ENCODE measurements at places on chromosomes 1 and 21.
A peak's percentile ranks its signal among the peaks of the same experiment; 100 is the strongest.

DNA sequence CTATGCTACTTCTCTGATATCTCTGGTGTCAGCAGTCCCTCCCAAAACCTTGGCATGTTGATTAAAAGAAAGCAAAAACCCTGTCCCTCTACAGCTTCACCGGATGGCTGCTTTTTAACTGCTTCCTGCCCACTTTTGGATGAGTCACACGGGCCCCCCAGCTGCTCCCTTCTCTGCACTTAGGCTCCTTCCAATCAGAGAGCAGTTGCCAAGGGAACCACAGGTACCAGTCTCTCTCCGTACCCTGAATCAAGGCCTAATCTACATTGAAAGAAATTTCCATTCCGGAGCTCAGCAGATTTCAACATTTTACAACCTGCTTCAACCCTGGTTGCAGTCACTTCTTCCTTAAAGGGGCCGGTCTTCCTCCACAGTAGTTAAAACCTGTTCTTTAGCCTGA, 70.6 kb upstream of the GJB5 start:
- no peak for DNase-seq

DNA sequence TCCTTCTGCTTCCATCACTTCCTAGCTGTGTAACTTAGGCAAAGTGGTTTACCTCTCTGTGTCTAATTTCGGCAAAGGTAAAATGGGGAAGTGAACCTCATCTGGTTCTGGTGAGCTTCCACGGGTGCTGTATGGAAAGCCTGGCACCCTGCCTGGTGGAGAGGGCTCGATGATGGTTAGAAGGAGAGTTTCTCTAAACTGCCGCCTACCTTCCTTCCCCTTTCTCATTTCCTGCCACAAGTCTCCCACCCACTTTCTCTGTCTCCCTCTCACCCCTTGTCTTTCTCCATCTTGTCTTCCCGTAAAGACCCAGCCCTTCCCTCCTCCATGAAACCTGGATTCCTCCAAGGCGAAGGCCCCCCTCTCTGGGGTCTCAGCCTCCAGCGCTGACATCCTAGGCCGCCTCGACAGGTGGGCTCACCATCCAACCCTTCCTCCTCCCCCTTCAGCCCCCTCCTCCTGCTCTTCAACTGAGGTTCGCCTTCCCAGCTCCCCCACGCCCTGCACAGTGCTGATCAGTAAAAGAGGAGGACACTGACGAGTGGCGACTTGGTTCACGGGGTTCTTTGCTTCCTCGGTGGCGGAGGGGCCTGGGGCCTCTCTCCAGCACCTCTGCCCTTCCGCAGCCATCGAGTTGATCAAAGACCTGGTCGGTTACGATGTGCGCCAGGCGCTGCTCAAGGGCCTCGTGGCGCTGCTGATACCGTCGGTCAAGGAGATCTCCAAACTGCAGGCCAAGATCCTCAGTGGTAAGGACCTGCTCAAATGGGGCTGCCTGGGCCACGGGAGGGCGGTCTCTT, 7.3 kb downstream of the RNU5D-1 start:
- peak; percentile 76 for DNase-seq

DNA sequence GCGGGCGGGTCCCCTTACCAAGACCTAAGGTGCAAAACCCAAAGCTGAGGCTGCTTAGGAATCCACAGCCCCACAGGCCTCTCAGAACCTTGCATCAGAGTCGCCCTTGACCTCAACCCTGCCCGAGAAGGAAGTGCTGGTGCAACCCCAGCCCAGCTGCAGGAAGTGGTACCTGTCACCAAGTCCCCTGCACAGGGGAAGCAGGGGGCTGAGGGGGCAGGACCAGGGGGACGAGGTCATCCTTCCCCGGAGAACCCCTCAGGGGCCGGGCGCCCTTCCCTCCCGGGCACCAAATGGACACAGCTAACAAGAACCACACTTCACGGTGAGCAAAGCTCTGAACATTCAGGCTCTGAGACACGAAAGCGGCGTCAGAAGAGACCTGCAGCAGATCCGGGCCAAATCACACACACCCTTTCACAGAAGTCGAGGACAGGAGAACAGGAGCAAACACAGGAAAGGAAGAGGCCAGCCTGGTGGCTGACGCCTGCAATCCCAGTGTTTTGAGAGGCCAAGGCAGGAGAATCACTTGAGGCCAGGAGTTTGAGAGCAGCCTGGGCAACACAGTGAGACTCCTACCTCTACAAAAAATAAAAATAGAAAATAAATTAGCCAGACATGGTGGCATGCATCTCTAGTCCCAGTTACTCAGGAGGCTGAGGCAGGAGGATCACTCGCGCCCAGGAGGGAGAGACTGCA, 6.4 kb downstream of the ITGB2 start:
- DNase-seq: peak; percentile 71

DNA sequence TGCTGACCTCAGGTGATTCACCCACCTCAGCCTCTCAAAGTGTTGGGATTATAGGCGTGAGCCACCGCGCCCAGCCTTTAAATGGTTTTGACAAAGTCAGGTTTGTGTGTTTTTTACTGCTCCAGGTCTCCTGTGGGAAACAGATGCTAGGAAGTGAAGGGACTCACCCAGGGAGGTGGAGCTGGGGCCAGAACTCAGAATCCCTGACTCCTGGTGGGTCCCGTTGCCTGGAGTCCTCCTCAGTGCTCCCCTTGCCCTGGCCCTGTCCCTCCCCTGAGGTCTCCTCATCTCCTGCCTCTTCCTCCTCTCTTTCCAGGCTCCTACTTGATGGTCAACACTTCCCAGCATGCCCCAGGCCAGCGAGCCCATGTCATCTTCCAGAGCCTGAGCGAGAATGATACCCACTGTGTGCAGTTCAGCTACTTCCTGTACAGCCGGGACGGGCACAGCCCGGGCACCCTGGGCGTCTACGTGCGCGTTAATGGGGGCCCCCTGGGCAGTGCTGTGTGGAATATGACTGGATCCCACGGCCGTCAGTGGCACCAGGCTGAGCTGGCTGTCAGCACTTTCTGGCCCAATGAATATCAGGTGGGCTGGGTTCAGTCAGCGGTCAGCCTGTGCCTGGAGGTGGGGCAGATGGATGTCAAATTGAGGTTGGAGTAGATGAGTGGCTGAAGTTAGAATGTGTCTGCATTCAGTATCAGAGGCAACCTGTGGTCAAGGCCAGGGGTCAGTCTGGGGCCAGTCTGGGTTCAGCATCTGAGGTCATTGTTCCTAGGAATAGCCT, 22.1 kb downstream of the PTPRU start:
- DNase-seq: no peak

GRCh38 chr1:210457568-210457967, 128.9 kb downstream of the HHAT start:
- no peak for DNase-seq

GRCh38 chr1:207321079-207321789, at the start of gene CD55:
Gene CD55, plus strand, starts transcription at chr1:207321678. Its CDS starts 88 bp downstream, at chr1:207321766.
- peak; percentile 98 for DNase-seq

DNA sequence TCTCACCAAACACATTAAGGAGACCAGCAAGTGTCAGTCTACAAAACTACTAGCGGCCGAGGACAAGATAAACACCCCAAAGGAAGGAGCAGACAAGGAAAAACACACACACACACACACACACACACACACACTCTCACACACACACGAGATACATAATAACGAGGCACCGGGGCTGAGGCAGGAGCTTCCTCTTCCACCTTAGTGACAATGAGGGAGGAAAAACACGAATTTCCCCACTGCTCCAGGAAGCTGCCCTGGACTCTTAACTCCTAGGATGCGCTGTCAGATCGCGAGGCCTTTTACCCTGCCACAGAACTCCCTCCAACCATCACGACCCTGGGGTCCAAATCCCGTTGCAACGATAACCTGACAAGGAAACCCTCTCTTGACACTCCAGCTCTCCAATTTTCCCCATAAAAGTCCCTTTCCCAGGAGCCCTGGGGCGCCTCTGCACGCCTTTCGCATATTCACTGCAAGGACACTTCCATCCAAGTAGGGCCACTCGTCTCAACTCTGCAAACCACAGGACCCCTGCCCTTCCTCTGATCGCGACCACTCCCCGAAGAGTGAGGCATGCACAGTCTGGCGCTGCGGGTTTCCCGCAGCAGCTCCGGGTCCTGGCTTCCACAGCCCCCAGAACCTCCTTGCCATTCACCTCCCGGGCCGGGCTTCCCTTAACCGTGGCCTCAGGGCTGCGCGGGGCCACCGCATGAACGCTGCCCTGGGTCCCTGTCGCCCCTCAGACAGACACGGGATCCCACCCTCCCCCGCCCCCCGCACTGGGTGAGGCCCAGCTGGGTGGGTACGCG, 581 bp downstream of the ETV3 start:
- DNase-seq: peak; percentile 60

DNA sequence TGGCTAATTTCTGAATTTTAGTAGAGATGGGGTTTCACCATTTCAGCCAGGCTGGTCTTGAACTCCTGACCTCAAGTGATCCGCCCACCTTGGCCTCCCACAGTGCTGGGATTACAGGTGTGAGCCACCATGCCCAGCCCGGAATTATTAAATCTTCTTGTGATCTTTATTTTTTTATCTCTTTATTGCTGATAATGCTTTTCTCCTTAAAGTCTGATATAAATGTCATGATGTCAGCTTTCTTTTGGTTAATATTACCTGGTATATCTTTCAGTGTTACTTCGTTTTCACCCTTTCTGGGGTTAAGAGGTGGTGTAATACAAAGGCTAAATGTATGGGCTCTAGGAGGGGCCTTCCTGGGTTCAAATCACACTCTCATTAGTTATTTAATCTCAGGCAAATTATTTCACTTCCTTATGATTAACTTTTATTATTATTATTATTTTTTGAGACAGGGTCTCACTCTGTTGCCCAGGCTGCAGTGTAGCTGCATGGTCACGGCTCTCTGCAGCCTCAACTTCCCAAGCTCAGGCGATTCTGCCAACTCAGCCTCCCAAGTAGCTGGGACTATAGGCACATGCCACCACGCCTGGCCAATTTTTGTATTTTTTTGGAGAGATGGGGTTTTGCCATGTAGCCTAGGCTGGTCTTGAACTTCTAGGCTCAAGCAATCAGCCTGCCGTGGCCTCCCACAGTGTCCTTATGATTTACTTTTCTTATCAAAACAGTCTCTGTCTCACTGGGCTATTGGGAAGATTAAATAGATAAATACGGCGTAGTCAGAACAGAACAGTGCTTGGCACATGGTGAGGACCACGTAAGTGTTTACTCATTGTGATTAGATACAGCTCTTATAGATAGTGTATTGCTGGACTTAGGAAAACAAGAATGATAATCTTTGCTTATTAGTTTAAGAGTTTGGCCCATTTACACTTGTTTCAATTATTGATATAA, 216.5 kb downstream of the URB2 start:
- DNase-seq: no peak

- DNase-seq: no peak
These were observed 77.3 kb downstream of the SH3BGR start for GRCh38 chr21:39529026-39529425.

- peak; percentile 47 for DNase-seq
These were observed 109.8 kb downstream of the PLPPR4 start for GRCh38 chr1:99374109-99374508.

- DNase-seq: peak; percentile 70
These were observed 27.5 kb downstream of the OVGP1 start for GRCh38 chr1:111399792-111400610.

GRCh38 chr1:54850069-54850730, 36.8 kb downstream of the DHCR24 start:
- DNase-seq: no peak

- no peak for DNase-seq
These were observed 20.5 kb upstream of the COQ8A start for GRCh38 chr1:226919587-226919986.

GRCh38 chr1:80988926-80989325, 811.8 kb upstream of the ADGRL2 start:
- DNase-seq: no peak

- peak; percentile 44 for DNase-seq
These were observed 52.8 kb upstream of the GNG12 start for GRCh38 chr1:67886076-67886475.

GRCh38 chr1:107076841-107077240, 20.4 kb downstream of the PRMT6 start:
- DNase-seq: no peak

GRCh38 chr1:28306301-28306949, 22.4 kb upstream of the MED18 start:
- DNase-seq: no peak

DNA sequence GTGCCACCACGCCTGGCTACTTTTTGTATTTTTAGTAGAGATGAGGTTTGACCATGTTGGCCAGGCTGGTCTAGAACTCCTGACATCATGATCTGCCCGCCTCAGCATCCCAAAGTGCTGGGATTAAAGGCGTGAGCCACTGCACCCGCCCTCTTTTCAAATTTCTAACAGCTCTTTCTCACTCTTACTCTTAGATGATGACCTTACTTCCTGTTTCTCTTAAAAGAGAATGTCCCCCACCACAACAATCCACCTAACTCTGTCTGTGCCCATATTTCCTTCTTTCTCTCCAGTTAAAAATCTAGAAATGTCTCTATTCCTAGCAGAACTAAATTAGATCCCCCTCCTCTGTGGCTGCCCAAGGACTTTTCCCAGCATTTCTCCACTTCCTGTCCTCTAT, 46.6 kb upstream of the RGS2 start:
- no peak for DNase-seq

DNA sequence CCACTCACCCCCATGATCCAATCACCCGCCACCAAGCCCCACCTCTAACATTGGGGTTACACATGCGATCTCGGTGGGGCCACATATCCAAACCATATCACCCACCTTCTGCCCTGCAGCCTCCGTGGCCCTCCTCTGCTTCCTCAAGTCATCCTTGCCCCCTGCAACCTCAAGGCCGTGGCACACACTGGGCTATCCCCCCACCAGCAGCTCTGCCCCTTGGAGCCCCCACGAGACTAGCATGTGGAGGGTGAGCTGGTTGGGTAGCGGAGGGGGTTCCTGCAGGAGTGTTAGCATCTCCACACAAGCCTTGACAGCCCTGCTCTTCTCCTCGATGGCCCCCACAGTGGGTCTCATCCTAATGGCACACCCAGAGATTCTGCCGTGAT, 100.8 kb downstream of the TOMM20 start:
- DNase-seq: no peak

DNA sequence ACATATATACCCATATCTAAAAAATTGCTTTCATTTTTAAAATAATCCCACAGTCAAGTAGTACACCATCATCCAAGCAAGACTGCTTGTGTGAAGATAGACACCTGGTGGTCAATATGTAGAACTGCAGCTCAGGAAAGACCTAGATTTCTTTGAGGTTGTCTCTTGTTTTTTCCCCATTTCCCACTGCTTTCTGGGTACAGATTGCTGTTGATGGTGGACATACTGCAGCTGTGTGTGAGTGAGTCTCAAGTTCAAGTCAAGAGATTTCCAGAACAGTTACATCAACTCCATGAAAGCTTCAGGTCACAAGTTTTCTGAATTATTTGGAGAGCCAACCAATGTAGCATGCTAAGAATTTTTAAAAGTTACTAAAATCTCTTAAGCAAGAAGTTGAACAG, 306.4 kb downstream of the DUSP10 start:
- DNase-seq: peak; percentile 81

GRCh38 chr21:46237474-46237873, 8.9 kb upstream of the LSS start:
- no peak for DNase-seq

All from suppressor macrophage treated with lipopolysaccharide for 4 hours (primary cell).